DMS 273 treated with DMSO at 0.1 percent for 48 hours (cell line): ENCODE measurements at places on chromosomes 11 and 22.

GRCh38 chr11:44426119-44426518, 116.2 kb upstream of the ALX4 start:
- DNase-seq, result no peak

DNA sequence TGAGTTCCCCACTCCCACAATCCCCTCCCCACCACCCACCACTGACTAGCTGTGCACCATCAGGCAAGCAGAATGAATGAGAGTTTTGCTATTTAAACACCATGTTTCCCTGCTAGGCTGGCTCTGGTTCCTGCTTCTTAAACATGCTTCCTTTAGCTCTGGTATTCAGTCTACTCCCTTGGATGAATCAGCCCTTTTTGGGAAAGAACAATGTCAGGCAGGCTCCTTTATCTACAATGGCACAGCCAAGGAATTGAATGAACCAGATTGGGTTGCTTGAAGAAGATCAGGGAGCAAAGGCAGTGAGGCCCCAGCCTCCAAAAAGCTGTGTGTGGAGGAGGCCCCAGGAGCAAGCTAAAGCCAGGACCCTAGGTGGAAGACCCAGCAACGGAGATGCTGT, 92.9 kb upstream of the ISX start:
- DNase-seq, result no peak

GRCh38 chr22:20175597-20175900, 24.7 kb upstream of the CCDC188 start:
- no peak for DNase-seq

- DNase-seq, result no peak
Measured at GRCh38 chr11:94305146-94305545, 766 bp downstream of the IZUMO1R start.

GRCh38 chr11:16737818-16738192, 642 bp upstream of the C11orf58 start:
- DNase-seq, result no peak

DNA sequence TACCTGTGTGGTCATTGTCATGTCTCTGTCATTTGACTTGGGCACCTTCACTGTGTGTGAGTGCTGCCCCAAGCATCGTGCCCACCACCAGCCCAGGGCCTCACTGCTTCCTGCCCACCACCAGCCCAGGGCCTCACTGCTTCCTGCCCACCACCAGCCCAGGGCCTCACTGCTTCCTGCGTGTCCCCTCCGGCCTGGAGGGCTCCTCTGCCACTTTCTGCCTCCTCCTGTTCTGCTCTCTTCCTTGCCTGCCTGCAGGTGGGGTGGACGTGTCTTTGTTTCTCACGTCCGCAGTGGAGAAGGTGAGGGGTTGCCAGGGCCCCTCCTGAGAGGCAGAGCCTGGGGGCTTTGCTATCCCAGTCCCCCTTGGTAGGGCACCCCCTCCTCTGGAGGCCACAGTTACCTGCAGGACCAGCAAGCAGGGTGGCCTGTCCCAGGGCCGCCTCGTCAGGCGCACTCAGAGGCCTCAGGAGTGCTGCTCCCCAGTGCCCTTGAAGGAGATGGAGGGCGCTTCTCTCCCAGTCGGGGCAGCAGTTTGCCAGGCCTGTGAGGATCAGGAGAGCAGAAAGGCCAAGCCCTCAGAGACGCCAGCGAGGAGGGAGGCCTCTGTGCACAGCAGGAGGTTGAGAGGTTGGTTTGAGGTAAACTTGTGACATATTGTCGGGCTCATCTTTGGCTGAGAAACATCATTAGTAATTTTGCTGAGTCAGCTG, 290.7 kb downstream of the TBC1D22A start:
- no peak for DNase-seq
